Cardiac muscle cell (in vitro differentiated cells and primary cell): ENCODE measurements at places on chromosomes 13 and 19. TPM values are rescaled to one million over a fixed set of nuclear protein-coding genes. Genes with fewer than 3 reads are reported as not detected.

SHISA7 gene
- polyA plus RNA-seq, result not detected in 2 replicates

MEIOSIN gene
- 0.07 and 0.18 TPM in 2 replicates for polyA plus RNA-seq

TMEM238 gene
- polyA plus RNA-seq, result 1.7 and 4.0 TPM in 2 replicates

ONECUT3 gene
- polyA plus RNA-seq, result not detected in 2 replicates

OR7C1 gene
- polyA plus RNA-seq, result not detected in 2 replicates

BICRA gene
- 3.0 and 5.0 TPM in 2 replicates for polyA plus RNA-seq

USHBP1 gene
- polyA plus RNA-seq, result 0.56 and 2.2 TPM in 2 replicates

ZNF225 gene
- polyA plus RNA-seq, result 3.6 and 4.8 TPM in 2 replicates

MRPL57 gene
- polyA plus RNA-seq, result 55.3 and 60.4 TPM in 2 replicates

CGB8 gene
- polyA plus RNA-seq, result not detected in 2 replicates

CD79A gene
- polyA plus RNA-seq, result 0.22 and 0.24 TPM in 2 replicates

S1PR5 gene
- 0.75 TPM in 1 of 2 replicates, not detected in the other for polyA plus RNA-seq

GRIN3B gene
- 3.0 and 4.9 TPM in 2 replicates for polyA plus RNA-seq
